ENCODE measurements at places on chromosomes 1 and 21.

DNA sequence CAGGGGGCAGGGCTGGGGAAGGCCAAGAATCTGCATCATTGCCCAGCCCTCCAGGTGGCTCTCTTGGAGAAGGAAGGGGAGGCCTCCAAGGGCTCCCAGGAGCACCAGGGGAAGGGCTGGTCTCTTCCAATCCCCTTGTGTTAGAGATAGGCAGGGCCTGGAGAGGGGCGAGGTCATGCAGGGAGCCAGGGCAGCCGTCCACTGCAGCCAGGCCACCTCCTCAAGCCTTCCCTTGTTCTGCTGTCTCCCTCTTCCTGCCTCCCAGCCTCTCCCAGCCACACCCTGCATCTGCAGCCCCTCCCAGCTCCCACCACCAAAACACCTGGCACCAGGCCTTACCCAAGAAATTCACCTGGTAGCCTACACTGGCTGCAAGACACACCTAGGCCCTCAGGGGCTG lies 105.3 kb upstream of the IFFO2 start:
- no peak for DNase-seq

GRCh38 chr1:18093193-18093592 lies 14.4 kb upstream of the IGSF21 start:
- DNase-seq, result no peak

DNA sequence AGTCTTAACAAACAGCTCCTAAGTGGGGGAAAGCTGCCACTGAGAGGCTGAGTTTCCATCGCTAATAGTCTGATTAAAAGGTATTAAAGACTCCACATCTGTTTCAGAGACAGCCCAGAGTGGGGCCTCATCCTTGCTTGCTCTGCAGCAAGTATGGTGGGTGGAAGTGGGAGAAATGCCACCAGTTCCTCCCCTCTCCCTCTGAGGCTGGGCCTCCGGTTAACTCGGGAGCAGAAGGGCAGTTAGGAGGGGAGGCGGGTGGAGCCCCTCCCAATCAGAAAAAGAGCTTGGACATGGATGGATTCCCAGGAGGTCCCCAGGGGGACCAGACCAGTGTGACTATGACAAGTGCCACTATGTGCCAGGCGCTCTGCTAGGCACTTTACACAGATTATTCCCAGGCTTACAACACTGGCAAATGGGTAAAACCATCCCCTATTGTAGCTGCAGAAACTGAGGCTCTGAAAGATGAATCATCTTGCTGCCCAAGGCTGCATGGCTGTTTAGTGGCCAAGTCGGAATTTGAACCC lies 11.4 kb upstream of the ASCL5 start:
- no peak for DNase-seq

DNA sequence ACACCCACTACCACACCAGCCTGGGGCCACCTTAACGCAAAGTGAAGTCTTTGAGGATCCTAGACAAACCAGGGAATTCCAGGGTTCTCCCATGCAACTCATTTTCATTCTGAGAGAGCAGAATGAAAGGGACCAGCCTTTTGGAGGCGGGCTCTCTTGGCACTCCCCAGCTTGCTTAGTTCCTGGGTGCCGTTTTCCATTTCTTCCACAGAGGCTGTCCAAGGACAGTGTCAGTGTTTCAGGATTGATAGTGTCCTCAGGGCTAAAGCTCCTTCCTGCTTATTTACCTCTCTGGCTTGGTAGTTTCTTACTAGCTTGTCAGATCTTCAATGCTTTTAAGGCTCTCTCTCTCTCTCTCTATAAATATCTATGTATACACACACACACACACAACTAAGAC lies 30.1 kb upstream of the GNG4 start:
- no peak for DNase-seq

GRCh38 chr1:33000427-33001026 lies 35.9 kb upstream of the RNF19B start:
- DNase-seq, result no peak

GRCh38 chr1:93702828-93703183 lies 21.2 kb upstream of the BCAR3 start:
- no peak for DNase-seq

GRCh38 chr1:18723206-18723605 lies 92.6 kb downstream of the PAX7 start:
- DNase-seq, result no peak

DNA sequence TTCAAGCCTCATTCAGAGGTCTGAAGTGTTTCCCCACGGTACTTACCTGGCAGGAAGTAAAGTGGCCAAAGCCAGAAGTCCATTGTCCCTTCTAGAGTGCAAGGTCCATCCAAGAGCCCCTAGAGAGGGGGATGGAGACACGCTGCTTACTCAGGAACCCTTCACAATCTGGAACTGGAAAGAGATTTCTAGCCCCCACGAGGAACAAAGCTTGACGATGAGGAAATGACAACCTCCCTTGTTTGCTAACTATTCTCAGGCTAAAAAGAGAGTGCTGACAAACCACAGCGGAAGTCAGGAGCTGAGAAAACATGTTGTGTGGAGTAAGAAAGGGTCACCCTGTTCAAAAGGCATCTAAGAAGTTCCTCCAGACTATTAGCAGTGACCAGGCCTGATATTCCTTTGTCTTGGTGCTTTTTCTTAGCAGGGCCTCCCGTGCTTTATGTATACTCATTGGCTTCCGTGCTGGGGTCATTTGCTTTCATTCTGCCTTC lies at the start of gene FCMR:
Gene FCMR, minus strand, starts transcription at position 170 of the 494 bp plus-strand sequence. Its CDS starts 87 bp downstream, at position 83.
- DNase-seq, result peak; percentile 79

- DNase-seq, result no peak
Observed at GRCh38 chr21:16634515-16634914, 878.3 kb upstream of the CXADR start.

- DNase-seq, result no peak
Observed at GRCh38 chr1:245270972-245271371, 116.2 kb downstream of the KIF26B start.

GRCh38 chr1:179187735-179188471 lies 41.6 kb downstream of the ABL2 start:
- DNase-seq, result no peak

GRCh38 chr1:30763651-30764248 lies 6.2 kb upstream of the LAPTM5 start:
- DNase-seq, result no peak

GRCh38 chr21:27372381-27372780 lies 405.5 kb upstream of the ADAMTS5 start:
- DNase-seq, result no peak

DNA sequence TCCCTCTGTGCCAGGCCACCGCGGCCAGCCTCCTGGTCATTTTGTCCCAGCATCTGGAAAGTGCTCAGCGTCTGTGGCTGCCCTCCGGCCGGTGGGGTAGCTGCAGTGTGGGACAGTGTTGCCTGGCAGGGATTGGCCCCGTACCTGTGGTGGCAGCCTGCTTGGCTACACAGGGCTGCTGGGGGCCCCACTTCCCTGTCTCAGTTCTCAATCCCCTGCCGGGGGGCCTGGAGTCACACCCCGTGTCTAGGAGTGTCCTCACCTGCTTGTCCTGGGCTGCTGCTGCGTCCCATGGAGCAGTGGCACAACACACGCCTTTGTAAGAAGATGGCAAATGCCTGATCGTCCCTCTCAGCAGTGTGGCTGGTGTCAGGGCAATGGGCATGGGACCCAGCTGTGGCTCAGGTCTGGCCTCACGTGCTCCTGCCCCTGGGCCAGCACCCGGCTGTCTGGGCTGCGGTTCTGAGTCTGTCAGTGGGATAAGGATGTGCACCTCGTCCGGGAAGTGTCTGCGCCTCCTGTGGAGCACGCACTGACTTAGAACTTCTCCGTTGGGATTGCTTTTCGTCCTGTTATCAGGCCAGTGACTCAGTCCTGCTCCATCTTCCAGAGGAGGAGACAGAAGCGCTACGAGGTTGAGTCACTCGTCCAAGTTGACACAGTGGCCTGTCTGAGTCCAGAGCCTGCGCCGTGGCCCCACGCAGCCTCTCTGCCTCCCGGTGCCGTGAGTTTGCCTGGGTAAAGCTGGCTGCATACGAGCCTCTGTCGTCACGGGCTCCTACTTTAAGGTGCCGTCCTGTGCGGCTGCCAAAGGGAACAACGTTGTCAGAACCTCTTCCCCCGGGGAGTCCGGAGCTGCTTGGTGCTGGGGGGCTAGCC lies 41.0 kb downstream of the CRYAA start:
- no peak for DNase-seq

GRCh38 chr1:201721082-201722049 lies 107.6 kb upstream of the IPO9 start:
- DNase-seq, result no peak

- no peak for DNase-seq
Observed at GRCh38 chr1:174789399-174789798, 210.3 kb upstream of the CACYBP start.

- no peak for DNase-seq
Observed at GRCh38 chr1:223008808-223009207, 134.2 kb downstream of the TLR5 start.

GRCh38 chr1:229380536-229381160 lies 37.8 kb upstream of the CCSAP start:
- DNase-seq, result no peak

- no peak for DNase-seq
Observed at GRCh38 chr1:245245021-245245667, 90.4 kb downstream of the KIF26B start.

DNA sequence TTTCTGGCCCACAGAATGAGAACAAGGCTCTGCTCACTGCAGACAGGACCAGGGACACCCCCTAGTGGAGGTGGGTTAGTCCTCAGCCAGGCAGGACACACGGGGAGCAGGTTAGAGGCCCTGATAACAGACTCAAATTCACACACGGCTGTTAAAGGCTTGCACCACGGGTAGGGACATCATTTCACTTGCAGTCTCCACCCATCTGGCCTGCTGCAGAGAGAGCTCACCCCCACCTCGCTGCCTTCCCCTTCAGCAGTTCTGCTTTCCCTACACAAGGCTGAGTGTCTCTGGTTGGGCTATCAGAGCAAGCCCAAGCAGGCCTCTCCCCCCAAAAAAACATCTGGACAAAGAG lies 20.6 kb downstream of the MEF2D start:
- DNase-seq, result no peak

GRCh38 chr1:56799605-56800400 lies 19.4 kb downstream of the FYB2 start:
- no peak for DNase-seq

DNA sequence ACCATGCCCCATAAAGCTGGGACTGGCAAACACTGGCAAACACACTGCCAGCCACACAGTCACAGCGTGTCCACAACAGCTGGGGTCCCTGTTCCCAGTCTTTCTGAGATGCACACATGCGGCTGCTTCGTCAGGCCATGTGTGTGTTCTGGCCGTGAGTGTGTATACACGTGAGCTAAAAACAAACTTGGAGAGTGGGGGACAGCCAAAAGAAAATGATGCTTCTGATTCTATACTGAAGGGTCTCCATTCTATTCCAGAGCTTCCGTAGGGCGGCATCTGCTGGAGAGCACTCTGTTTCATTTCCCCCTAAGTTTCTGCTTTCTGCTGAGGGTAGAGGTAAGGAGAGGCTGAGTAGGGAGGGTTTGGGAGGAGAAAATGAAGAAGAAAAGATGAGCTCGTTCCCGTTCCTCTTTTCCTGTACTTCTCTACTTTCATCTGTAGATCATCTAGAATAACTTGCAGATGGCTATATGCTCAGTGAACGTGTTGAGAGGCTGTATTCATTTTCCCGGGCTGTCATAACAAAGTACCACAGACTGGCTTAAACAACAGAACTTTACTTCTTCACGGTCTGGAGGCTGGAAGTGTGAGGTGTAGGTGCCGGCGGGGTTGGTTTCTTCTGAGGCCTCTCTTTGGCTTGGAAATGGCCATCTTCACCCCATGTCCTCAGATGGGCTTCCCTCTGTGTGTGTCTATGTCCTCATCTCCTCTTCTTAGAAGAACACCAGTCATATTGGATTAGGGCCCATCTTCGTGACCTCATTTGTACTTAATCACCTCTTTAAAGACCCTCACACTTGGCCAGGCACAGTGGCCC lies 151.6 kb downstream of the TOMM20 start:
- DNase-seq, result peak; percentile 10
